ENCODE measurements at places on chromosomes 2 and 18. TPM values are rescaled to one million over a fixed set of nuclear protein-coding genes. Genes with fewer than 3 reads are reported as not detected.

CLASP1 gene
- 80.4 TPM for total RNA-seq

IRS1 gene
- total RNA-seq = 11.5 TPM

GRCh38 chr2:45263147-45263546 is 253.9 kb upstream of the SIX2 start:
- no peaks in the 10 kb centered on the region for H3K27me3 ChIP-seq
- no peaks in the 10 kb centered on the region for H3K4me1 ChIP-seq
- no peak overlapping the region for H3K4me3 ChIP-seq
- H3K36me3 ChIP-seq = no peaks in the 10 kb centered on the region
- no peak overlapping the region for H3K27ac ChIP-seq
- no peak for DNase-seq

DNA sequence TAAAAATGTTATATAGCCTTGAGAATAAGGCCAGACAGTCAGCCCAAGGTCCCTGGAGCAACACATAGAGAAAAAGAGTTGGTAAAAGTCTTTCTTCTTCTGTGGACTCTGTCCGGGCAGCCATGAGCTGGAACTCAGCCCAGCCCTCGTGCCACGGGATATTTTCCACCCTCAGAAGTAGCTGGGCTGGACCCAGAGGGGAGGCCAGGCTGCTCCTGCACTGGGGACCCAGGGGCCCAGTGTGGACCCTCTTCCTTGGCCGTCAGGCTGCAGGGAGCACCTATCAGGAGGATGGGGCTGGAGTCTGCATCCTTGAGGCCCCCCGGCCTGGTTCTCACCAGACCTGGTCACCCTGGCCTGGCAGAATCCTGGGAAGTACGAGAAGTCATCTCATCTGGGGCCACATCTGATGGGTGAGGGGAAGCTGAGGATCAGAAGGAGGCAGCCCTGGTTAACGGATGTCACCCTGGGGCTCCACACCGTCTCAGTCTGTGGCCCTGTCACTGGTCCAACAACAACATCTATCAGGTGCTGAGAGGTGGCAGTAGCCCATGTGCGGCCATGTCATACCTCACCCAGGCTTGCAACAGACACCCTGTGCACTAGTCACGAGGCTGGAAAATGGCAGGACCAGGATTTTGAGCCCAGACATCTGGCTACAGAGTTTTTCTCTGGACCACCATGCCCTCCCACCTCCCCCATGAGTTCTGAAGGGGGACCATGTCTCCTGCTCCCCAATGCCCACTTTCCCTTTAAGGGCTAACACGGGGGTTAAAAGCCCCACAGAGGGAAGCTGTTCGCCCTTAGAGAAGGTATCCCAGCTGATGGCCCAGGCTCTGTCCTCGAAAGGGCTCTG is 33.0 kb downstream of the SDC1 start:
- DNase-seq = no peak
- no peak overlapping the region for H3K4me3 ChIP-seq
- H3K4me1 ChIP-seq = no peaks in the 10 kb centered on the region
- no peaks in the 10 kb centered on the region for H3K27me3 ChIP-seq
- H3K27ac ChIP-seq = no peak overlapping the region
- no peaks in the 10 kb centered on the region for H3K36me3 ChIP-seq

PKDCC gene
- total RNA-seq = 34.1 TPM

DNA sequence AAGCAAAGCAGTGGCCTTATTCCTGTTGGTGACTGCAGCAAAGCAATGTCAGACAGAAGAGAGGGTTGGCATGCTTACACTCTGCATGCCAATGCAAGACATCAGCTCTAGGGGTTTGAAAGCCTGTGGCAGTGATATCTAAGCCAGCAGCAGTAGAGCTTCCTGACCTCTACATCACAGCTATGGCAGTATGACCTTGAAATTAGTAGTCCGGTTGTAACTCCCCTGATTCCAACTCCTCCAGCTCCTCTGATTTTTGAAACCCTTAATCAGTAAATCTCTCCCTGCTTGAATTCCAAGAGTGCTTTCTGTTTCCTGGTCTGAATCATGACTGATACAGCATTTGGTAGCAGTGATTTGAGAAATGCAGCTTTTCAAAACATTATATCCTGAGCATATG is 60.0 kb upstream of the LRP1B start:
- no peaks in the 10 kb centered on the region for H3K4me1 ChIP-seq
- H3K27ac ChIP-seq = no peak overlapping the region
- no peaks in the 10 kb centered on the region for H3K36me3 ChIP-seq
- H3K27me3 ChIP-seq = no peaks in the 10 kb centered on the region
- no peak for DNase-seq

GRCh38 chr2:71609958-71610357 is 156.6 kb downstream of the DYSF start:
- no peak for DNase-seq
- no peaks in the 10 kb centered on the region for H3K27me3 ChIP-seq
- no peaks in the 10 kb centered on the region for H3K4me1 ChIP-seq
- H3K36me3 ChIP-seq = no peaks in the 10 kb centered on the region
- no peak overlapping the region for H3K27ac ChIP-seq

TRIM54 gene
- 0.88 TPM for total RNA-seq

- no peak overlapping the region for H3K27ac ChIP-seq
- H3K36me3 ChIP-seq = no peaks in the 10 kb centered on the region
- DNase-seq = no peak
- H3K4me3 ChIP-seq = no peak overlapping the region
- no peaks in the 10 kb centered on the region for H3K4me1 ChIP-seq
These were observed 406.8 kb downstream of the THSD7B start for GRCh38 chr2:137172162-137172561.

DNA sequence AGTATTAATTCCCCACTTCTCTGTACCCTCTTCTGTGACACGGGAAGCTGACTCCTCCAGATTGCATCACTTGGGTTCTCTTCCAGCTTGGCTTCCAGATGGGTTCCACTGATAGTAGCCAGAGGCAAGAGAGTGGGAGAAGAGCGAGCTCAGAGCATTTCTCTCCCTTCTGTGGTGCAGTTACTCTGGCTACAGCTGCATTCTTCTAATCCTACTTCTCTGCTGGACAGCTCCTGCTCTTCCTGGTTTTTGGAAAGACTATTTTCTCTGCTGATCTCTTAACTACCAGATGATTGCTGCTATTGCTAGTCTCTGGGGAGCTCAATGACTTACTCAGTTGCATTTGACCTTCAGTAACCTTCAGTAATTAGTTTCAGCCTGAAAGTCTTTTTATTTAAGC is 187.5 kb upstream of the MAP2 start:
- H3K4me1 ChIP-seq = no peaks in the 10 kb centered on the region
- no peaks in the 10 kb centered on the region for H3K36me3 ChIP-seq
- H3K27me3 ChIP-seq = no peaks in the 10 kb centered on the region
- no peak overlapping the region for H3K27ac ChIP-seq
- DNase-seq = no peak

LCT gene
- total RNA-seq = 0.07 TPM

POMC gene
- 8.5 TPM for total RNA-seq

DNA sequence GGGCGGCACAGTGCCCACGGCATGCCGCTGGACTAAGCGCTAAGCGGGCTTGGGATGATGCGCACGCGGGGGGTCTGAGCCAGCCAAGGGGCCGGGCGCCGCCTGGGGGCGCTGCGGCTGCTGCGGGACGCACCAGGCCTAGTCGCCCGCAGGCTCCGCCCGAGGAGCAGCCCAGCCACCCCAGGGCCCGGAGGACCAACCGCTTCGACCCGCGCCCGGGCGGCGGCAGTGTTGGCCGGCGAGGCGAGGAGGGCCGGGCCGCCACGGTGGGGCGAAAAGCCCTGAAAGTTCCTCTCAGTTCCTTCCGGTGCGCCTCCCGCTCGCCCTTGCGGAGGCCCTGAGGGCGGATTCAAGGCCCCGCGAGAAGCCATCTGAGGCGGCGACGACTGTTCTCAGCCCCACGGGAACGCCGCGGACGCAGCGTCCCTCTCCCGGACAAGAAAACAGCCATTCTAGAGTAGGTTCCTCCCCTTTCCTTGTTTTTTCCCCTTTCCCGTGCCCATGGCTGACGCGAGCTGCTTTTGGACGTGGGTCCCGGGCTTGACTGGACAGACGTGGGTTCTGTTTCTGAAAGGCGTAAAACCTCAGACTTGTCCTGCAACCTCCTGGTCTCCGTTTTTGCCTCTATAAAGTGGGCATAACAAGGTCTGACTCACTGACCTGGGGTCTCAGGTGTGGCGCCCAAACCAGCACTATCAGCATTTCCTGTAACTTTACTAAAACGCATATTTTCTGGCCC is at the start of gene ANKAR:
Gene ANKAR, plus strand, starts transcription at position 297 of the 739 bp plus-strand sequence. CDS start 1,821 bp downstream, outside the sequence.
- peak within 1 kb of the TSS; percentile 96 for H3K27ac ChIP-seq
- no peaks in the 10 kb centered on the region for H3K27me3 ChIP-seq
- DNase-seq = peak; percentile 91
- no peaks in the 10 kb centered on the region for H3K4me1 ChIP-seq
- H3K4me3 ChIP-seq = peak within 1 kb of the TSS; percentile 47
- H3K36me3 ChIP-seq = no peaks in the 10 kb centered on the region

FBXO41 gene
- 0.29 TPM for total RNA-seq

SMYD1 gene
- not detected for total RNA-seq

DNA sequence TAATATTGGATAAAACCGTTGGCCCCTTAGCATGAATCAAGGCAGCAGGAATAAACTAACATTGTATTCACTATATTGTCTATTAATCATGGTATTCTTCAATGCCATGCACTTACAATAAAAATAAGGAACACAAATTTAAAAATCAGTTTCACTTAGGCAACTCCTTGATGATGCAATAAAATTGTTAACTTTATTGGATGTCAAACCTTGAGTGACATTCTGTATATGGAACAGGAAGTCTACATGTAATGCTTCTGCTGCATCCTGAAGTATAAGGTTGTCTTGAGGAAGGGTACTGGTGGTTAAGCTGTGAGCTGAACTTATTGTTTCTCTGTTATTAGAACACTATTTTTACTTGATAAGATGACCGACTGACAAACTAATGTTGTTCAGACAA is 605.5 kb downstream of the SATB2 start:
- DNase-seq = no peak
- H3K36me3 ChIP-seq = no peaks in the 10 kb centered on the region
- no peaks in the 10 kb centered on the region for H3K27me3 ChIP-seq
- no peak overlapping the region for H3K4me3 ChIP-seq

DNA sequence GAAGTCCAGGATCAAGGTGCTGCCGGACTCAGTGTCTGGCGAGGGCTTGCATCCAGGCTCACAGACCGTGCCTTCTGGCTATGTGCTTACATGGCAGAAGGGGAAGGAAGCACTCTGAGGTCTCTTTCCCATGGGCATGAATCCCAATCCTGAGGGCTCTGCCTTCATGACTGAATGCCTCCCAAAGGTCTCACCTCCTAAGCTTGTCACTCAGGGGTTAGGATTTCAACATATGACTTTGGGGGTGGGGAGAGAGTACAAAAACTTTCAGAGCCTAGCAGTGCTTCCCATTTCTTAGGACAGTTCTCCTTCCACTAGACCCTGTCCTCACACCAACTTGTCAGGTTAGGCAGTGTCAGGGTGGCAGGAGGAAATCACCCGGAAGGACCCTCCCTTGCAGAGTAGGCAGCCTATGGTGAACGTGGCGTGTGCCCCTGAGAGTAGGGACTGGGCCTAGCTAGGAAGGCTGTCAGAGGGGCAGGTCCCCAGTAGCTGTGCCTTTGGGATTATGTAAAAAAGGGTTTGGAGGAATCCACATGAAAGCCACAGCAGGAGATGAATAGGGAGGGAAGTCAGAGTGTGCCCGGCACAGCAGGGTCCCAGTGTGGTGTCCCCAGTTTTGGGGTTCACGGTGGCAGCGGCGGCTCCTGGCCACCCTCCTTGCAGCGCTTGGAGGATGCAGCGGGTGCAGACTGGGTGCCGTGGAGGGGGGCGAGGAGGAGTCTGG is 233.3 kb downstream of the LDLRAD4 start:
- no peak overlapping the region for H3K27ac ChIP-seq
- no peaks in the 10 kb centered on the region for H3K4me1 ChIP-seq
- no peaks in the 10 kb centered on the region for H3K36me3 ChIP-seq

DNA sequence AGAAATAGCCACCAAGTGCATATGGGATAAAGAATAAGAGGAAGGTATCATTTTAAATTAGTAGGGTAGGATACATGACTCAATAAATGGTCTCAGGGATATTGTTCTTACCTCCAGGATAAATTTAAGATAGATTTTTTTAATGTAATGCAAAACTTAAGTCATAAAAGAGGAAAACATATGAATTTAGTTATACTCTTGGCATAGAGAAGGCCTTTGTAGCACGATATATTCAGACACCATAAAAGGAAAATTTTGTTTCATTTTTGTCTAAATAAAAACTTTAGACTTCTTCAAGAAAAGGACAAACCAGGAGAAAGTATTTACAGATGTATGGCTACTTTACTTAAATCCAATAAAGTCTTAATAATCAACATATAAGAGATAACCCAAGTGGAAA is 78.5 kb upstream of the CAB39 start:
- no peaks in the 10 kb centered on the region for H3K4me1 ChIP-seq
- no peak overlapping the region for H3K4me3 ChIP-seq
- H3K36me3 ChIP-seq = no peaks in the 10 kb centered on the region

Measured in uterus (tissue), 4 donors.